ENCODE measurements at places on chromosomes 3 and 15.

DNA sequence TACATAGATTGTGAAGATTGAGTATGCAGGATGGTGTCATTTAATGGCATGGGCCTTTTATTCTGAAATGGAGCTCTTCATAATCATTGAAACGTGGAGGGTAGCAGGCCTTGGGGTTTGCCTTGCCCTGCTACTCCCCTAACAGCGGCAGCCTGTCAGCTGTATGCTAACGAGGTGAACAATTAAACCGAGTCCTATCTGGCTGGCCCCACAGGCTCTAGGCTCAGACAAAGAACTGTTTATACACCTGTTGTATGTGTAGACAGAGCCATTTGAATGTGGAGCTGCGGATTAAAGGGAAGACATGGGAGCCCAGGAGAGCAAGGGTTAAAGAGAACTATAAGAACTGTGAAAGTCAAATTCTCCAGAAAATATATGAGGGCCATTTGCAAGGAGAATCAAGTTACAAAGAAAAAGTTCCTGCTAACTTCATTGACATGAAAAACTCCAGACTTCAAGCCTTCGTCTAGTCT lies 116.7 kb upstream of the CGNL1 start:
- DNase-seq, result no peak

GRCh38 chr3:195906865-195907683 lies 1.3 kb downstream of the TNK2 start:
- DNase-seq, result peak; percentile 52

GRCh38 chr15:84789762-84790161 lies 27.4 kb upstream of the ALPK3 start:
- no peak for DNase-seq

DNA sequence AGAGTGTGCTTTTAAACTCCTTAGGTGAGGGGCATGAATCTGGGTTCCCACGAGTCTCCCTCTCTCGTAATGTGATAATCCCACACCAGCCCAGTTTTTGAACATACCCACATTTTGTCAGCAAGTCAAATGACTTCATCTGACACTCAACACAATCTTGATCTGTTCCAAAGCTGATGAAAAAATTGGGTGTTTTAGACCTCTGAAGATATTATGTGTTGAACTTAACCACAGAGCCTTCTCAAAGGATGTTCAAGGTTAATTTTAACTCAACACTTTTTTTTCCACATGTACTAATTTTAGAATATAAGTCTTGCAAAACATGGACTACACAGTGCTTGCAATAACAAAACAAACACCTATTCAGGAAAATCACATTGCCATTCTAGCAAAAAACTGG lies 123.1 kb downstream of the TGFBR2 start:
- no peak for DNase-seq

DNA sequence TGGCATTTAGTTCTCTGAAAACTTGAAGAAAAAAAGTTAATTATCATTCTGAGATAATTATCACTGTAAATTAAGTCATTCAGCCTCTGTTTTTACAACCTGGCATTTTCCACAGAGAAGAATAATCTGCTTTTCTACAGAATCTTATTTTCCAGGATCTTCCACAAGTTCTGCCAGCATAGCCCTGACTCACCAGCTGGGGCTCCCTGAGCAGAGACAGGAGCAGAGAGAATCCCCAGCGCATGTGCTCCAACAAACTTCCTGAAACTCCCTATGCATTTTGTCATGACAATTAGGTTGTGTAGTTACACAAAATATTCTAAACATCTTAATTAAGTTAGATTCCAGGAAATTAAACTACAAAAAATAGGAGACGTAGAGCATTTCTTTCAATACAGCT lies 32.1 kb upstream of the TMEM207 start:
- DNase-seq, result no peak

DNA sequence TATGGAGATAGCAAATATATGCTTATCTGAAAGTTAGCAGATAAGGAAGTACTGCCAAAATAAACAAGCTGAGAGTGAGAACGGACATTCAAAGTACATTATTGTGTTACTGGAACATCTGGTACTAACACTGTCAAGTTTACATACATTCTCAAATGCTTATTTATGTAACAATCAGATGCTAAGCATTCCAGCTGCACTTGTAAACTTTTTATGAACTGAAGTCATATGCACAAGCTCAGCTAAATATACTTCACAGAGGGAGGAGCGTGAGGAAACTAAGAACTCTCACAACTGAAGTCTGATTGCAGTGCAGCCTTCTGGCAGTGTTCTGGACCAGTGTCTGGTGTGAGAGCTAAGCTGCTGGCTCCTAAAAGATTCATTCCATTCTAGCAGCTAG lies 223.7 kb upstream of the NANOGP8 start:
- DNase-seq, result no peak

GRCh38 chr3:118536764-118537163 lies 497.9 kb downstream of the IGSF11 start:
- no peak for DNase-seq

GRCh38 chr3:49399461-49399860 lies 12.3 kb downstream of the RHOA start:
- no peak for DNase-seq

- DNase-seq, result no peak
These were observed 63.4 kb downstream of the OPA1 start for GRCh38 chr3:193656445-193656844.

- peak; percentile 30 for DNase-seq
These were observed 12.4 kb downstream of the TNK2 start for GRCh38 chr3:195895861-195896360.

DNA sequence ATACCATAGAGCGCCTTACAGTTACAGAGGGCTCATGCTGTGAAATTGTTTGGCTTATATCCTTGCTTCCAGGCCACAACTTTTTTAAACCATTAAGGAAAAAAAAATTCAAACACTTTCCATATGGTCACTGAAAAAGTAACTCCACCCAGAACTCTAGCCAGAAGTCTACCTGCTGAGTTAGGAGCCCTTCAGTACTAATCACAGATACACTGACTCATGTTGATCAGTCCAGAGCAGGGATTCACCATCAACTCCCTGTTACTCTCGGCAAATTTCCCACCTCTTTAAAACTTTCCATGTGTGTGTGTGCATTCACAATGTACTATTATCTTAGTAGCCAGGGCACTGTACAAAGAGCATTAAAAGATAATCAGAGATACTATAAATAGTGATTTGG lies 372.8 kb downstream of the MAGI1 start:
- DNase-seq, result no peak

DNA sequence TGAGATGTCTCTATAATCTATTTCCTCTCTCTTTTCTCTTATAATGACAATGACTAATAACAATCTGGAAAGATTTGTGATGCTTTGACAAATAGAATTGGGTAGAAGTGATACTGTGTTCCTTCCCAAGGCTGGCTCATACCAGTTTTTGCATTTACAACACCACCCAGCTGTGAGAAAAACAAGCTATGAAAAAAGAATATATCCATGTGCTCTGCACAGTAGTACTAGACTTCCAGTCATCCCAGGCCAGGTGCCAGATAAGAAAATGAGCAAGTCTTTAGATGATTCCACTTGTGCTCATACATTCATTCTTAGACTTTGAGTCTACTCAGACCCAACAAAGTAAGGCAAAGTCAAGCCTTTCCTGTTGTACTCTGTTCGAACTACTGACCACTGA lies 350.2 kb upstream of the POU1F1 start:
- no peak for DNase-seq

DNA sequence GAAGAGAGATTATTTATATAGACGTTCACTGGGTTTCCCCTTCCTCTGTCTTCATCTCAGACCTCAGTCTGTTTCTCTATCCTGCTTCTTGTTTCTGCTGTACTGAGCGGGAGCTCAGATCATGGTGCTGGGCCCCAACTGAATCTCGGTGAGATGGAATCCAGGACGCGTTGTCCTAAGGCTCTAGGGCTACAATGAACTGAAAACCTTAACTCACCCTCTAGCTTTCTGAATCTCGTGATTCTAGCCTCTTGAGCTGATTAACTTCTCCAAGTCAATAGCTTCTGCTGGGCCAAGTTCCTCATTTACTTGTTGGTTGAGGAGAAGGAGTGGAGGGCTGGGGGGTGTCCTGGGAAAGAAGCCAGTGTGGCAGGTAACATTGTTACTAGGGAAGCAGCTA lies 32.7 kb upstream of the MAP3K13 start:
- no peak for DNase-seq

GRCh38 chr15:63991706-63992105 lies 54.6 kb downstream of the DAPK2 start:
- no peak for DNase-seq

DNA sequence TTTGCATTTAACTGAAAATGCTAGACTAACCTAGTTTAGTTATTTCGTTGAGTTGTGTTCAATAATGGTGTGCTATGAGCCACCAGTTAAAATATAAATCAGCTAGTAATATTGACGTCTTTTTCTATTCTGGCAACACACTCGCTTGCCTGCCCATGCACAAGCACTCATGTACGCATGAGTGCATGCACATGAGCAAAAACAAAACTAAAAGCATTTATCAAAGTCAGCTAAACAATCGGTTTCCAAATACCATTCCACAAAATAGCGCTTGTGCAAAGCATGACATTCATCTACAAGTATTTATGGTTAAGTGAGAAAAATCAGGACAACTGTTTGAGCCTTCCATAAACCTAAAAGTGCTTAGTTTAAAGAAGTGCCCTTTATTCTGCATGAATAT lies 13.1 kb upstream of the SAMMSON start:
- DNase-seq, result no peak

DNA sequence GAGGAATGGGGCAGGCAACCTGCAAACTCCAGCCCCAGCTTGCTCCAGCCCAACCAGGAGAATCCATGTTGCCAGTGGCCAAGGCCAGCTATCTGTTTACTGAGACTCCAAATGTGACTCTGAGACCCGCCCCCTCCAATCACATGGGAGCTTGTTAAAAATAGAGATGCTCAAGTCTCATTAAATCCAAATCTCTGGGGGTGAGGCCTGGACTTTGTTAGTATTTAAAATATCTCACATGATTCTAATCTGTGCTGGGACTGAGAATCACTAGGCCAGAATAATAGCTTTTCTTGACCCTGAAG lies 224.2 kb upstream of the TBL1XR1 start:
- DNase-seq, result no peak

- DNase-seq, result no peak
These were observed 300.2 kb upstream of the SLCO3A1 start for GRCh38 chr15:91553196-91553854.

- DNase-seq, result no peak
These were observed 16.5 kb downstream of the IMPG2 start for GRCh38 chr3:101303836-101304235.

- no peak for DNase-seq
These were observed 187.1 kb upstream of the DNAJC19 start for GRCh38 chr3:181176601-181177000.

- no peak for DNase-seq
These were observed 194.1 kb downstream of the ROBO2 start for GRCh38 chr3:77234004-77234403.

- DNase-seq, result no peak
These were observed 148.9 kb upstream of the MEIS2 start for GRCh38 chr15:37249249-37249648.

- DNase-seq, result no peak
These were observed 298.0 kb upstream of the PROK2 start for GRCh38 chr3:72082776-72083462.

DNA sequence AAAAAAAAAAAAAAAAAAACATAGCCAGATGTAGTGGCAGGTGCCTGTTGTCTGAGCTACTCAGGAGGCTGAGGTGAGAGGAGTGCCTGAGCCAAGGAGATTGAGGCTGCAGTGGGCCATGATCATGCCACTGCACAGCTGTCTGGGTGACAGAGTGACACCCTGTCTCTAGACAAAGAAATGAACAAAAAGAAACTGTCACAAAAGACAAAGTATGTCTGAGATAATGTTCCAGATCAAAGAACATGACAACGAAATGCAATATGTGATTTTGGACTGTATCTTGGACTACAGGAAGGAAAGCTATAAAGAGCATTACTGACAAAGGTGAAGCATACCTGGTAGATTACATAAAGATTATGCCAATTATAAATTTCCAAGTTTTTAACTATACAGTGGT lies 862.8 kb downstream of the ROBO2 start:
- DNase-seq, result no peak

DNA sequence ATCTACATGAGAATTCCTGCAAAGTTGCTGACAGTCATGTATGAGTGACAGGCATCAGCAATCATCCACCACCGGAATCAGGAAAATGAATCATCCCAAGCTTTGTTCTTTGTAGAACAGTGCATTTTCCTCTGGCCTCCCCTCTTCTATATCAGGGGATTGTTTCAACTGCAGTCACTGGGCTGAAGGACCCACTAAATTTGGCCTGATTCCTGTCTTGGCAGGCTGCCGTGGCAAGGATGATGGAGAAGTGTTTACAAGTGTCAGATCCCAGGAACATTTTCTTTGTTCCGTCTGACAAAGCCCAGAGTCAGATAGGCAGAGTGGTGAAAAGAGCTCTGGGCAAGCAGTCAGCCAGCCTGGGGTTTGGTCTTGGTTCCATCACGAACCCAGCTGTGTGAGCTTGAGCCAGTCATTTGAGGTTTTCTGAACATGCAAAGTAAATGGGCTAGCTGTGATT lies 175.1 kb upstream of the TSC22D2 start:
- DNase-seq, result no peak

DNA sequence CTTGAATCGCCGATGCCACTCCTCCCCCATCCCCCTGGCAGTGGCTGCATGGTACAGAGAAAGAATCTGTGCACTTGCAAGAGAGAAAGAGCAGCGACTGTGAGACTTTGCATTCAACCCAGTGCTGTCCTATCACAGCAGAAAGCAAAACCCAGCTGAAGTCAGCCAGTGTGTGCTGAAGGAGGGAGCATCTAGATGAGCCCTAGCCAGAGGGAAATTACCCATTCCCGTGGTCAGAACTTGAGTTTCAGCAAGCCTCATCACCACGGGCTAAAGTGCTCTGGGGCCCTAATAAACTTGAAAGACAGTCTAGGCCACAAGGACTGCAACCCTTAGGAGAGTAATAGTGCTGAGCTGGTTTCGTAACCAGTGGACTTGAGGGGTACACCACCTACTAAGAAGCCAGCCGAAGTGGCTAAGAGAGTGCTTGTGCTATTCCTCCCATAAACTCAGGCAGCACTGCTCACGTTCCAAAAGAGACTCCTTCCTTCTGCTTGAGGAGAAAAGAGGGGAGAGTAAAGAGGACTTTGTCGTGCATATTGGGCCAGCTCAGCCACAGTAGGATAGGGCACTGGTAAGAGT lies 15.2 kb upstream of the PIK3R4 start:
- no peak for DNase-seq

DNA sequence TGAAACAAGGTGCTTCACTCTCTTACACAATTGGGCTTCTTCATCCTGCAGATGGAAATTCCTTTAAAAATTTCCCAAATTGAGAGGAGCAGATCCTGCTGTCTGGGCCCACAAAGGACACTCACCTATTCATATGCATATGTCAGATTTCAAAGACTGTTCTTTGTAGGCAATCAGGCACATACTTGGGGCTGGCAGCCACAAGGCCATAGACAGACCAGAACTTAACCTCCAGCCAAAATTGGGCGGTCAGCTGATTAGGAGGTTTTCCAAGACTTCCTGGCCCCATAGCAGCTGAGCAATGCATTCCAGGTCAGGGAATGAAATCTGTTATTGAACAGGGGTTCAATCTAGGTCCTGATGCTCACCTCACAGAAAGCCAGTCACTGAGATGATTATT lies 15.0 kb upstream of the HPS3 start:
- no peak for DNase-seq

- no peak for DNase-seq
These were observed 38.6 kb upstream of the FSTL1 start for GRCh38 chr3:120489421-120489820.

GRCh38 chr3:4825436-4826236 lies 153.6 kb upstream of the BHLHE40 start:
- no peak for DNase-seq

GRCh38 chr3:11600501-11601282 lies 43.0 kb downstream of the VGLL4 start:
- DNase-seq, result no peak

All from stimulated activated CD8-positive, alpha-beta memory T cell treated with anti-CD3 and anti-CD28 coated beads, Interleukin-7, amount 100 ng/mL, for 1 hour (primary cell).